Activated effector memory CD4-positive, alpha-beta T cell treated with anti-CD3 and anti-CD28 coated beads, Interleukin-2, amount 50 U/mL, for 16 hours (primary cell): ENCODE measurements at places on chromosomes 5 and 9.

DNA sequence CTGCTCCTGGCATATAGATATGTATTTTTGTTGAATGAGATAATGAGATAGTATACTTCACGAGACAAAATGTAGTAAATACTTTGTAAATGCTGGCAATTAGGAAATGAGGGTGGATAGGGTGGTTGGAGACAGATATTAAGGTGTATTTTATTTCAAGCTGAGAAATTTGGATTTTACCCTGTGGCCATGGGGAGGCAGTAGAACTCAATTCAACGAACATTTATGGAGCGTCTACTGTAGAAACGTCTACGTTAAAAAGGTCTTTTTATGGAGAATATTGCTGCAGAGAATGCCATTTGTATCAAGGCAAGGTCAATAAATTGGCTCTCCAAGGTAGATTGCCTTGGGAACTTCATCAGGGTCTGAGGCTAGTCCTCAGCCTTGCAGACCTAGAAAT is 21.5 kb upstream of the RALGPS1 start:
- DNase-seq, result no peak

DNA sequence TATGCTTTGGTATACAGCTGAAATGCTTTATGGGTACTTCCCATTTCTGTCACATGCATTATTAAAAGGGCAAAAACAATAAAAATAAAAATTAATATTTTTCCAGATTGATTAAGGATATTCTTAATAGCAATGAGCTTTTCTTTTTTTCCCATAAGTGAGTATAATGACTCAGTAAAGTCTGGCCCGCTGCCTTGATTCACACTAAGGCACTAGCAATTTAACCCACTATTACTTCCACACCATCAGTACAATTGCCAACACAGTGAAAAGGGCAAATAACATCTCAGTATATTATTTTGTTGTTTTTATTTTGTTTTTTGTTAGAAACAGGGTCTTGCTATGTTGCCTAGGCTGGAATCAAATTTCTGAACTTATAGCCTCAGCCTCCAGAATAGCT is 150.1 kb downstream of the RNF180 start:
- DNase-seq, result no peak

DNA sequence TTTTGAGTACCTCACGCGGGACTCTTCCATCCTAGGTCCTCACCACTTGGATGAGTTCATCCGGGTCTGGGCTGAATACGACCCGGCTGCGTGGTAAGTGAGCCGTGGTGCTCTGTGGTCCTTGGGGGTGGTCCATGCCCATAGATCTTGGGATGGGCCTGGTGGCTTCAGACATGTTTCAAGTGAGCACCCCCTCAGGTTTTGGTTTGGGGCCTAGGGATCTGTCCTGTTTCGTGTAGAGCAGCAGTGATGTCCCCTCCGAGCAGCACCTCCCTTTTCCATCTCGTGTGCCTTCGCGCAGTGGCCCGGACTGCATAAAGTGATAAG is 218.9 kb downstream of the CACNA1B start:
- peak; percentile 60 for DNase-seq

DNA sequence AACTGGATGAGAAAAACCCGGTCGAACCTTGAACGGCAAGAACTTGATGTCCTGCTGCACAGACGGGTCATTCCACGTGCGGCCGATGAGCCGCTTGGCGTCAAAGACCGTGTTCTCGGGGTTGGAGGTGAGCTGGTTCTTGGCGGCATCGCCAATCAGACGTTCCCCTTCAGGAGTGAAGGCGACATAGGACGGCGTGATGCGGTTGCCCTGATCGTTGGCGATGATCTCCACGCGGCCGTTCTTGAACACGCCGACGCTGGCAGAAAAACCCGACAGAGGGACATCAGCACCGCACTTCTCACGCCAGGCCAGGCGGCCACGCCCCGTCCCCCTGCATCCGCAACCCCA is 519 bp downstream of the HSPA5 start:
- DNase-seq, result peak; percentile 80

- DNase-seq, result no peak
Measured at GRCh38 chr5:105812304-105812703, 1858.4 kb downstream of the EFNA5 start.

DNA sequence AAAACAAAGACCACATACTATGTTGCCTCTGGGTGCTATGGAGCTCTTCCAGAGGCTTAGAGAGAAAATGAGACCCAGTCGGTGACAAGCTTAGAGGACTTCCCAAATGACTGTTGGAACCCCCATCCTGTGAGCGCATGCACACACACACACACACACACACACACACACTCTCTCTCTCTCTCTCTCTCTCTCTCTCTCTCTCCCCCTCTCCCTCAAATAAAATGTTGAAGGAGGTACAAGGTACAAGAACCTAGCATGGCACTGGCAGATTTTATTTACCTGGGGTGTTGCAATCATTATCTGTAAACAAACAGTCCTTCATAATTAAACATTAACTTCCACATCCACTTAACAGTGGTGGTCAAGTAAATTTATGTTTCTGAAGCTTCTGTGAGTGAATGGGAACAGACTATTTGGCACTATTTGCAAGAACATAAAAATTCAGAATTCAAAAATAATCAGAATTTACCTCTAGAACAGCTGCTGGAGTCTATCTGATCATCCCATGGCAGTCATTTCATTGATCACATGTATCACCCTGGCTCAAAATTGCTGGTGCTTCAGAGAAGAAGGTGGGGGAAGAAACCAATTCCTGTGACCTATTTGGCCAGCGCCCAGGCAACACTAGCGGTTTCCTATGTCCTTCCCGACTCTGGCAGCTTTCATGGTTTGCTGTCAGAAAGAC is 24.9 kb downstream of the TRPM3 start:
- DNase-seq, result no peak

DNA sequence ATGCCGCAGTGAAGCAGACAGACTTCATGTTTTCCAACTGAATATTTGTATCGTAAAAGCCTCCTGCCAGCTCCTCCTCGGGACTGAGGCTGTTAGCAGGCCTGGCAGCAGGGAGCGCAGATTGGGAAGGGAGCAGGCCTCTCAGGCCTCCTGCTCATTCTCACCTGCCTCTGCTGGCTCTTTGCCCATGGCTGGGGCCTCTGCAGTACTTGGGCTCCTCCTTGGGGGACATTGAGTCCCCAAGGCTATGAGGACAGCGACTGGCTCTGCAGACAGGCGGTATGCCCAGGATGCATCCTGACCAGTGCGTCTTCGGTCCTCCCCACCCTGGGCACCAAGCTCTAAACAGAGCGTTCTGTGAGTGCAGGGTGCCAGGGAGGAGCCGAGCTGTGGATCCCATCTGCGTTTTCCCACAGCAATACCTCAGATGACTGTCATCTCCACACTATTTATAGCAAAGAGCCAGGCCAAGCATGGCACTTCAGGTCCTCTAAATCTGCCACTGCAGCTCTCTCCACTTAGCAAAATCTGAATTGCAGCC is 38.7 kb downstream of the TSTD2 start:
- no peak for DNase-seq

- DNase-seq, result no peak
Measured at GRCh38 chr9:346111-346571, 131.5 kb downstream of the DOCK8 start.

DNA sequence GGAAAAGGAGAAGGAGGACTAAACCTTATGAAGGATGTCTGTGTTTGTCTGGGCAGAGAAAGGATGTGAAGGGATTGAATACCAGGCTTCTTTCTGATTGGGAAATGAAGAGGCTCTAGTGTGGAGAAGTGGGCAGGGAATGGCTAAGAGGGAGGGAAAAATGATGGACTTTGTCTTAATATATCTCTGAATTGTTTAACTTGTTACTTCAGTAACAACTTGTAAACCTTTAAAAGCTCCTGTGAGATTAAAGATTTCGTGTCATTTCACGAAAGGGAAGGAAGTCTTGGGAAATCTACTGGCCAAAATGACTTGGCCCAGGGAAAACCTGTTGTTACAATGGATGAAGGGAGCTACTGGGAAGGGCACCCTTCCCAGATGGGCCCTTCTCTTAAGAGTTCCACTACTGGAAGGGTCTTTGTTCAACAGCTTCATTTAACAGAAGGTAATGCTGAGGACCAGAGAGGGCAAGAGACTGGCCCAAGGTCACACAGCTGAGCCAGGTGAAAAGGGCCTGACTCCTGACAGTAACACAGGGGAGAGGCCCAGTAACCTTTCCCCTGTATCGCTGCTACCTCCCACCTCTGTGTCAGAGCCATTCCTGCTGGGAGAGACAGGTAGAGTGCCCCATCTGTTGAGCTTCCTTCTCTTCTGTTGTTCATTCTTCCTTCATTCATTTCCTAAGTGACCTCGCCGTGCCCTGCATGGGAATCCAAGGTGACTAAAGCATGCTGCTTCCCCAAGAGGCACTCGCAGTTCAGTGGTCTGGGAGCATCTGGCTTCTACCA is 5.1 kb upstream of the TCOF1 start:
- DNase-seq, result no peak

GRCh38 chr9:130868230-130868629 is 28.4 kb downstream of the QRFP start:
- DNase-seq, result no peak

DNA sequence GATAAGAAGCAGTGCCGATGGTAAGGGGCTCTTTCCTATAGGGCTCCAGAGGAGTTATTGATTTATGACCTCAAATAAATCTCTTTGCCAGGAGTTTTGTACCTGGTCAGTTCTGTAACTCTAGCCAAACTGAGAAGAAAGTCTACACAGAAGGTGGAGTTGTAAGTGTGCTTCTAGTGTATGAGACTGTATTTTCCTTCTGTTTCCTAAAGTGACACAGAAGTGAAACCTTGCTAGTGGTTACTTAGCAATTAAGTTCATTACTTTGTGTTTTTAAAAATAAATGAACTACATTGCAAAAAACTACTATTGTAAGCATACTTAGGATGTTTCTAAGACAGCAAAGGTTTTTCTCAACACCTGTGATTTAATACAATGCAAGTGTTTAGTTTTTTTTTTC is 48.7 kb upstream of the ACTBL2 start:
- no peak for DNase-seq

- DNase-seq, result no peak
Measured at GRCh38 chr9:7360513-7360912, 439.1 kb downstream of the DMAC1 start.

DNA sequence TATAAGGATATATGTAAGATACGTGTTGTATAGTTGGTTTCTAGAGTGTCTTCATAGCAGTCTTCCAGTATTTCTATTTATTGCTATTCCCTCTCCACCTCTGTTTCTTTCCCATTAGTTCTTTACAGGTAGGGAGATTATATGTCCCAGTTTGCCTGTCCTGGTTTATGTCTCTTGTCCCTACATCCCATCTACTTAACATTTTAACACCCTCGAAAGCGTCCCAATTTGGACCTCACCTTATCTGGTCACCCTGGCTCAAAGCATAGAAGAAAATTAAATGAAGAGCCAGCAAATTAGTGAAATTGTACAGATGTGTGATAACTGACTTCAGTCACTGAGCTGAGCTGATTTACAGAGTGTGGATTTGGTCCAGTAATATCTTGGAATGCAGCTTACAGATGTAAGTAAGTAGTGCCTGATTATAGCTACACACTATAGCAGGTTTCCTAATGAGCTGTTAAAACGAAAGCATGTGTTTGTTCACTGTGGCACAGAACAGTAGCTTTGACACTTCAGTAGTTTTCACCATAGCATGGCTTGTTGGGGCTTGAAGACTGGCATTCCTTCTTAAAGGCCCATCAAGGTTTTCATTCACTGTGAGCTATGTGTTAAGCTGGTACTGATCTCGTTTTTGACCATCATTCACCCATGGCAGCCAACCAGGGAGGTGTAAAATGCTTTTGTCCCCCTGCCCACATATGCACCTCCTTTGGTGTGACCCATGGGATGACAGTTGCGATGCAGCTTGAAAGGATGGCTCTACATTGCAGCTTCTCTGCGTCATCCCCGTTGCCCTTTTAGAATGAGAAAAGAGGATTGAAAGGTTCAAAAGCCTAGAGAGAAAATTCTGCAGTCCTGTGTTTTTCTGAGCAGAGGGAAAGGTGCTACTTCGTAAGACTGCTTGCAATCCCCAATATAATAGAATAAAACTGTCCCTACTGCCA is 192.1 kb upstream of the DMRT1 start:
- no peak for DNase-seq

- no peak for DNase-seq
Measured at GRCh38 chr5:57186194-57186593, 12.3 kb downstream of the GPBP1 start.

- DNase-seq, result no peak
Measured at GRCh38 chr5:77140350-77140749, 53.3 kb upstream of the ZBED3 start.

DNA sequence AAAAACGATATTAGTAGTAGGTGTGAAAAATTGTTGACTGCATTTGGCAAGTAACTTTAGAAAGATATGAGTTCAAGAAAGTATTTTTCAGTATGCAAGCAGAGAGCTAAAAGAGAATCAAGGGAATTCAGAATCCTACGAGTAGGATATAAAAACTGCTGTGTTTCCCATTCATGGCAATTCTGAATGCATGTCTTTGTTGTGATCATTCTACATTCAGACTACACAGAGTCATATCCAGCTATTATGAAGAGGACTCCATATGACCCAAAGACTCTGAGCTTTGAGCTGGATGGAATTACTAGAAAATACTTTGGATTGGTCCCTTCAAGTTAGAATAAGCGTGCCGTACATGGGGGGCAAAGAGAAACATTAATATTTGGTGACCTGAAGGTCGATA is 12.0 kb downstream of the IFNE start:
- no peak for DNase-seq

DNA sequence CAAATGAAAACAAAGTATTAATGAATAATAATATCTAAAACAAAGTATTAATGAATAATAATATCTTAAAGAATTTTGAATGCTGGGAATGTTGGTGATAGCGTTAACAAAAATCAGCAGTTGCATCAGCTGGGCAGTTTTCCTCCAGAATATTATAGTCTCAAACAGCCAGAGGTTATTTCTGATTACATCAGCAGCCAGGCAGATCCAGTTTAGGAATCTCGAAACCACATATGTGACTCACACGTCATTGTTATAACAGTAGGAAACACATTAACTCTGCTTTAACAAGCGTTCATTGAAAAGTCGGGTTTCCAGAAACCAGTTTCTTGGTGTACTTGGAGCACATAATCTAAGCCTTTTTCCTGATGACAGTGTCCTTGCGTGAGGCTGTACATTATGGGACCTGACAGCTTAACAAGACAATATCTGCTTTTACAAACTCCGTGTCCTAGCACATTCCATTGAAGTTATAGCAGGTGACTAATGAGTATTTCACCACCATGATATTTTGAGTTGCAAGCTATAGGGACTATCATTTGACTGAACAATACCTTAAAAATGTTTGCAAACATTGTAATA is 559.5 kb upstream of the KLF4 start:
- no peak for DNase-seq

- no peak for DNase-seq
Measured at GRCh38 chr5:17763301-17763700, 129.0 kb downstream of the TAF11L14 start.

- no peak for DNase-seq
Measured at GRCh38 chr5:65837139-65837538, 89.2 kb upstream of the ERBIN start.
